Stimulated activated CD4-positive, alpha-beta T cell treated with anti-CD3 and anti-CD28 coated beads, Interleukin-1b, Interleukin-23, amount 100 ng/mL, for 24 hours (primary cell): ENCODE measurements at places on chromosomes 7 and 10.

DNA sequence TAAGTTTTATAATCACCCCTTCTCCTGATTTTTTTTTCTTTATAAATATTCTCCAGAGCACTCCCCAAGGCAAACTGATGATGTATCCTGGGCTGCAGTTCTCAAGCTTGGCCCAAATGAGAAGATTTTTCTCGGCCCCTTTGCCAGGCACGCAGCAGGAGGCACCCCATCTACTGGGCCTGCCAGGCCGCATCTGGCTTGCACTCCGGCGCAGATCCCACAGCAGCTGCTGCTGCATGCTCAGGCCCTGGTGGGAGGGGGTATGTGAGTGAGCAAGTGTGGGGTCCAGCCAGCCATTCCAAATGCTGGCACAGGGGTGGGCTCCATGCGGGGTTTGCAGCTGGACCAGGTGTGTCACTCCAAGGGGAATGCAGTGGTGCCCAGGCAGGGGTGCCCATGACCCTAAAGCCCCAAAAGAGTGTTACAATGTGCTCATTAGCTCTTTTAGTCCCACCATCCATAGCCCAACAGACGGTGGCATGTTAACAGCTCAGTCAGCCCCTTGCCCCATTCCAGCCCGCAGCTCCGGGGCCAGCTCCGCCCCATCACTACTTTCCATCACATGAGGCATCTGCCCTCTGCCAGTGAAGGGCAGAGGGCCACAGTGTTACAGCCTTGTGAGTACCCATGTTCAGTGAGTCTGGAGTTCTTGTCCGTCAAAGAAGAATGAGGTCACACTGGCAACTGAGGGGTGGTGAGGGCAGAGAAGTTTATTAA lies 25.9 kb downstream of the OAT start:
- no peak for DNase-seq

DNA sequence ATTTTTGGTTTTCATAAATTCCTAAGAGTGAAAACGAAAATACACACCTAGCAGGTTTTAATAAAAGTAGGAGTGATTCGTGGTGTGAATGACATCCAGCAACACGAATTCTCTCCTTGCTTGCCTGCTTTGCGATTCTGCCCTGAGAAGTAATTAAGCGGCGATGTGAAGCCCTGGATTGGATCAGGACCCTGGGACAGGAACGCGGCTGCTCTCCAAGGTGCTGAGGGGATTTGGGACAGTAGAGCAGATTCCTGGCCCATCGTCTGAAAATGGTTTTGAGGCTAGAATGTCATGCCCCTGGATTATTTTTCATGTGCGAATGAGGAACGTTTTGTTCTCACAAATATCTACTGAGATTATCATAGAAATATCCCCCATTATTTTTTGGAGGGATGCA lies 7.8 kb downstream of the NPS start:
- no peak for DNase-seq

DNA sequence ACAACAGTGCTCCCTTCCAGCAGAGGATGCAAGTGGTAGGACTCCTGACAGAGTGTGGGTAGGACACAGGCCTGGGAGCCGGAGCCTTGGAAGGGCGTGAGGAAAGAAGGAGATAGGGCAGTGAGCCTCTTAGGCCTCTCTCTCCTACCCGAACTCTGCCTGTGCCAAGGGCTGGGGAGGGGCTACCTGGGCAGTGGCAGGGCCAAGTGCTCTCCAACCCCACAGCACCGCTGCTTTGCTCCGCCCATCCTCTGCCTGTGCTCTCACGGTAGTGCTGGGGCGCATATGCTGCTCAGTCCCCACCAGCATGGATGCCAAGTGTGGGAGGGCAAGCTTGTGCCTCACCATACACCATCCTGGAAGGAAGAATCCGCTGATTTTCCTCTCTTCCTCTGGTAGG lies 7.5 kb downstream of the FAM131B start:
- DNase-seq = no peak

DNA sequence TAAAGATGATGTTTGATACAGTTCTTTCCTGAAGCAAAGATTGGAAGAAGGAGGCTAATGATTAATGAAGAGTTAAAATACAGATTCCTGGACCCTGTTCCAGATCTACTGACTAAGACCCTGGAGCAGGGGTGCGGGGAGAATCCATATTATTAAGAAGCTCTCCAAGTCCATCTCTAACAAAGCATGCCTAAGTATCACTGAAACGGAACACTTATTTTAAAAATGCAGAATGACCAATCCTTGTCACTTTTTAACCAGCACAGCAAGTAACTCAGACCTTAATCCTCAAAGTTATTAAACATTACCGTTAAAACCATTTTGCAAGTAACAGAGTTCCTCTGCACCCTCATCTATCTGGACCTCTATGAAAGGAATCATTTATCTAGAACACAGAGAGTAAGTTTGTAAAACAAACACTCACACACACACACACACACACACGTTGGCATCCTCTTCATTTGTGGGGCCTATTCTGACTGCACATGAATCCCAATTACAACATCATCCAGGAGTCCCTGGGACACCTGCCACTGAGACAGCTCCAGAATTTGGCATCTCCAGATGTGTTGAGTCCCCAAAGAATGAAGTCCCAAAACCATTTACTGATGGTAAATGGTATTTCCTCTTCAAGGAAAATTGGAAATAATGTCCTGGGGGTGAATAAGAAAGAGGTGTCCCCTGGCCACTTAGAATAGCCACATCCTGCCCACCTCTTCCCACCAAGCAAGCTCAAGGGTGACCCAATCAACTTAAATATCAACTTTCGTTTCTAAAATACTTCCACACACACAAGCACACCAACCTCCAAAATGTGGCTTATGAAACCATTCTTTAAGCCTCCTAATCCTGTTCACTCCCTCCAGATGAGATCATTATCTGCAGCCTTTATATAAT lies 117.5 kb downstream of the PARD3 start:
- DNase-seq = no peak

DNA sequence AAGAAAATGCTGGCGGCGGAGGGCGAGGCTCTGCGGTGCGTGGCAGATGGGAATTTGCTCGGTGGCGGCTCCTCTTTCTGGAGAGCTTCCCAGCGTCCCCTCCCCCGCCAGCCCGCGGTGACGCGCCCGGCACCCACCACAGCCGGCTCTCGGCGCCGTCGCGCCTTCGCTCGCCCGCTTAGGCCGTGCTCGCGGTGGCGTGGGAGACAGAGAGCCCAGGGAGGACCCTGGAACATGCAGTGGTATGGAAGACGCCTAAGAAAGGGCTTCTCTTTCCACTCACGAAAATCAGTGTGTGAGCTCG lies 576 bp upstream of the CSGALNACT2 start:
- DNase-seq = peak; percentile 20

DNA sequence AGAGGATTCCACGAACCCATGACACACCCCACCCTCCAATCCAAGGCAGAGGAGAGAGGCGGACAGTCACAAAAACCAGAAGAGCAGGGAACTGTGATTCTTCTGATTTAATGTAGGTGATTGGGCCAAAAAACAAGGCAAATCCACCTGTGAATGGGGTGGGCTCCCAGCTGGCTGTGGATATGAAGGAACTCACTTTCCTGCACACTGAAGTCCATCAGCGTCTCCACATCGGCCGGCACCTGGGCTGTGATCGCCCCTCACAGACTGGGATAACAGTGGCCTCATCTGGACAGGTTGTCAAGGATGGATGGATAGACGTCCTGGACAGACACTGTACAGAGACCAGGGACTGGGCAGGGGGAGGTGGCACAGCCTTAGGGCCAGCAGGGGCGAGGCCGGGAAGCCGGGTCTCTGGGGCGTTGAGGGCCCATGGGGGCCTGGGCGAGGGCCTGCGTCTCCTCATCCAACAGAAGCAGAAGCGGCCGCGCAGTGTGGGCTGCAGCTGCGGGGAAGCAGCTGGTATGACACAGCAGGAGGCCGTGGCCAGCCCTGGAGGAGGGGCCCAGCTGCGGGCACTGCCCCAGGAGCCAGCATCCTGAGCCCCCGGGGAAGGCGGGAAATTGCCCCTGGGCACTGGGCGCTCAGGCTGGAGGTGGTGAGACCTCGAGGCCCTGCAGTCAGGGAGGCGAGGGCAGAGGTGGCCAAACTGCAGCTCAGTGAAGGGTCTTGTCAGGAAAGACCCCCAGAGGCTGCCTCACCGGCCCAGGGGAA lies 54.2 kb downstream of the DIP2C start:
- no peak for DNase-seq

DNA sequence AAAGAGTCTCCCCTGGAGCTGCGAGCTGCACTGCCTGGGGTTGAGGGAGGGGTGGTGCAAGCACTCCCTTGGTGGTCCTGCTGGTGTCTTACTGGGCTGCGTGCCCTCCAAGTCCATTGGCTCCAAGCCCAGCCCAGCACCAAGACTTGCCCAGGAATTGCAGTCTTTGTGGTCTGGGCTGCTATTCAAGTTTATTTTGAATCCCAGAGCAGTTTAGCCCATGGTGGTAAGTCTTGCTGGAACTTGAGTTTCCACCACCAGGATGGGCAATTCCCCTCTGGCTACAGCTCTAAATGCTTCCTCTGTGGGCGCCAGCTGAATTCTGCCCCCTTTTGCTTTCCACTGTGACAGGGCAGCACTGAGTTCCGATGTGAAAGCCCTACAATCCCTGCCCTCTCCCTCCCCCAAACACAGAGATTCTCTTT lies 25.1 kb downstream of the GALNT11 start:
- DNase-seq = no peak

DNA sequence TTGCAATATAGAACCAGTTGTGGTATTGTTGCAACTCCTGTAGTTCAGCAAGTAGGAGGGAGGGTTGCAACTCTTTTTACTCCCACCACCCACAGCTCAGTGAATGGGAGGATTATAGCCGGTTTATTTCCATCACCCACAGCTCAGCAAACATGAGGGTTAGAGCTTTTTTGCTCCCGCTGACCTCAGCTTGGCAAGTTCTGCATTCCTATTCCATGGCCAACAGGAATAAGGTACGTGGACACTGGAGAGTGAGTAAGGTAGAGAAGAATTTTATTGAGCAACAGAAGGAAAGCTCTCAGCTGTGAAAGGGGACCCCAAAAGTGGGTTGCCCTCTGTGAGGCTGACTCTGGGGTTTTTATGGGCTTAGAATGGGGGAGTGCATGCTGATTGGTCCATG lies 167.1 kb upstream of the SMIM30 start:
- no peak for DNase-seq
